ENCODE measurements at places on chromosomes 2 and 18.

DNA sequence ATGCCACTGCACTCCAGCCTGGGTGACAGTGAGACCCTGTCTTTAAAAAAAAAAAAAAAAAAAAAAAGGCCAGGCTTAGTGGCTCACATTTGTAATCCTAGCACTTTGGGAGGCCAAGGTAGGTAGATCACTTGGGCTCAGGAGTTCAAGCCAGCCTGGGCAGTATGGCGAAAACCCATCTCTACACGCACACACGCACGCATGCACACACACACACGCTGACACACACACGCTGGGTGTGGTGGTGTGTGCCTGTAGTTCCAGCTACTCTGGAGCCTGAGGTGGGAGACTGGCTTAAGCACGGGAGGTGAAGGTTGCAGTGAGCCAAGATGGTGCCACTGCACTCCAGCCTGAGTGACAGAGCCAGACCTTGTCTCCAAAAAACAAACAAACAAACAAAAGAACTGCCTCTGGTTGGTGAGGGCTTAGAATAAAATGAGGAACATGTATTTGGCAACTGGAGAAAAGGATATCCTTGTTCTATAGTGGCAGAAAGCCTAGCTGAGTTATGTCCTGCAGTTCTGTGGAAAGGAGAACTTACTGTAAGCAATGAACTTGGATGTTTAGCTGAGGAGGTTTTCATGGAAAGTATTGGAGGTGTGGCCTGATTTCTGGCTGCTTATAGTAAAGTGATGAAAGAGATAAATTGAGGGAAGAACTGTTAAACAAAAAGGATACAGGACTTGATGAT is 34.0 kb downstream of the HAT1 start:
- peaks cover 5% of the 10 kb centered on the region for H3K4me1 ChIP-seq
- no peaks in the 10 kb centered on the region for H3K27me3 ChIP-seq
- DNase-seq = no peak

DNA sequence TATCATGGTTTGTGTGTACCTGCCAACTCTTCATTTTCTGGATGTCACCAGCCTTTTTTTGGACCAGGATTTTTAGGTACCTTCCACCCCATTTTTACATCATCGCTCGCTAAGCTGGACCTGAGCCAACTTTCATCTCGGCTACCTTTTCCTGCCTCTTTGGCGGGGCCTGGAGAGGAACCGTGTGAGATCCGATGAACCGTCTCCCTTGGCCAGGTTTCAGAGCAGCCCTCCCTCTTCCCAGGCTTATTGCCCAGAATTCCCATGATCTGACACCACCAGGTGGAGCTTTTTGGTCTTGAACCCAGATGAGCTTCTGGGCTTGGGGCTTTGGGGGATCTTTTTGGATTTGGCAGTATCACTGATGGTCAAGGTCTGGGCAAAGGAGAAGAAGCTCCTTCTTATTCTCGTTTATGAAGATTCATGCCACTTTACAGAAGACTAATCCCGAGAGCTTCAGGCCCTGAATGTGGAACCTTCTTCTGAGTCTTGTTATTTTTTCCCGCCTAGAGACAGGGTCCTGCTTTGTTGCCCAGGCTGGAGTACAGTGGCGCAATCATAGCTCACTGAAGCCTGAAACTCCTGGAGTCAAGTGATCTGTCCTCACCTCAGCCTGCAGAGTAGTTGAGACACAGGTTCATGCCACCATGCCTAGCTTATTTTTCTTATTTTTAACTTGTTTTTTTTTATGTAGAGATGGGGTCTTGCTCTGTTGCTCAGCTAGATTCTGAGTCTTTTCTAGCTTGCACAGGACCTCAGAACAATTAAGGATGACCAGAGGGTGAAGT is 50.4 kb downstream of the GATA6 start:
- no peak overlapping the region for H3K27ac ChIP-seq
- H3K36me3 ChIP-seq = no peaks in the 10 kb centered on the region
- no peaks in the 10 kb centered on the region for H3K27me3 ChIP-seq
- no peak for DNase-seq

DNA sequence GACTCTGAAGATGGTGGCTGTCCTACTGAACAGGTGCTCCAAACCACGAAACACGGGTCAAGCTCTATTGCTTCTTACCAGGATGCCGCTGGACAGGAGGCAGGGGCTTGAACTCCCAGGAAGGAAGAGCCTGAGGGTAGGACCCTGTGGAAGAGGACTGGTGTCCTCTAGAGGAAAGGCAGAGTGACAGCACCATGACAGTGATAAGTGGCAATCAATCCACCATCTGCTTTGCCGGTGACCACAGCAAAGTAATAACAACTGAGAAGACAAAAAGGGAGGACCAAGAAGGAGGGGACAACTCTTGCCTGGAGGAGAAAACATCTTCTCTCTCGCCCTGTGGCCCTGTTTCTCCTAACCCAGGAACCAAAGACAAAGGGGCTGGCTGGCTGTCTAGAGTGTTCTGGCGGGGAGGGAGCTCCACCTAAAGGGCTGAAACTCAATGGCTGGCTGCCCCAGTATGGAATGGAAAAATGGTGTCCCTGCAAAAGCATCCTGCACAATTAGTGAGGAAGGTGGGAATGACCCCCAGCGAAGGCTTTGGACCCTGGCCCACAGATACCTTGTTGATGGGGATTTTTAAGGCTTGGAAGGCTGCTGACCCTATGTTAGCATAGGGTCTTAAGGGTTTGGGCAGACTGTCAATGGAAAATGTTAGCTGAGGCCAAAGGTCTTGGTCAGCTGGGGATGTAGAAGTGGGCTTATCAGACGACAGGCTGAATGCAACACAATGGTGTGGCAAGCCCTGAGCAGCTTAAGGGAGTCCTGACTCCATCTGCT is 35.4 kb downstream of the PROC start:
- peaks cover 2% of the 10 kb centered on the region for H3K4me1 ChIP-seq
- peak overlapping the region; percentile 93 for H3K27ac ChIP-seq
- DNase-seq = no peak
- no peaks in the 10 kb centered on the region for H3K27me3 ChIP-seq
- H3K36me3 ChIP-seq = no peaks in the 10 kb centered on the region

DNA sequence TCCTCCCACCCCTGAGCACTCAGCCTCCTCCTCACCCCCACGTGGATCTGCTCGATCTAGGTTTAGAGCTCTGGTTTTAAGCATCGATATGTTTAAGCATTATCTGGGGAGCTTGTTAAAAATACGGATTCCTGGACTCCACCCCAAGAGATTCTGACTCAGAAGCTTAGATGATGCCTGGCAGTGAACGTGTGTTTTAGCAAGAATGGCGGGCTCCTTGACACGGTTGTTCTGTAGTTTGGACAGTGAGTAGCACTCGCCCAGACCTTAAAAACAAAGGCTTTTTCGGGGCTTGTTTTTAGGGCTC is 47.3 kb downstream of the LDLRAD4 start:
- H3K4me1 ChIP-seq = peaks cover under 1% of the 10 kb centered on the region
- H3K27ac ChIP-seq = no peak overlapping the region
- H3K27me3 ChIP-seq = no peaks in the 10 kb centered on the region
- H3K4me3 ChIP-seq = no peak overlapping the region
- DNase-seq = no peak

DNA sequence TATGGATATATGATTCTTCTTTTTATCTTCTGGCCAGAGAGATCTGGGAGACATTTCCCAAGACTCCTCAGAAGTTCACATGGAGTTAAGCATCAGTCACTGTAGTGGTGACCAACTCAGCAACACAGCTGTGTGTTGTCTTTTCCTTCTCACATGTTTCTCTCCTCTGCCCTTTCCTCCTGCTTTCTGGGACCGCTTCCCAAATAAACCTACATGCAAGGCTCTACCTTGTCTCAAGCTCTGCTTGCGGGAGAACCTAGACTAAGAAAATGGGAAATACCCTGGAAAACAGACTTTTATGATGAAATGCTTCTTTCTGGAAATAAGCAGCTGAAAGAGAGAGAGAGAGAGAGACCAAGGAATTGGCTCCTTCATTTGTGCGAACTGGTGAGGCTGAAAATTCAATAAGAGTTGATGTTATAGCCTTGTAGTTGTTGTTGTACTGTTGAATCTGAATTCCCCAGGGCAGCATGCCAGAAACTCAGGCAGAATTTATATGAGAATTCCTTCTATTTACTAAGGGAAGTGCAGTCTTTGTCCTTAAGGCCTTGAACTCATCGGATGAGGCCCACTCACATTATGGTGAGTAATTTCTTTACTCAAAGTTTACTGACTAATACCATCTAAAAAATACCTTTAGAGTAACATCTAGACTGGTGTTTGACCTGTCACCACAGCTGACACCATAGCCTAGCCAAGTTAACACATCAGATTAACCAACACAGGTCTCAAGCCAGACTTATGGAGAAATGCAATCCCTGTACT is 22.7 kb upstream of the DSC1 start:
- no peaks in the 10 kb centered on the region for H3K36me3 ChIP-seq
- H3K4me3 ChIP-seq = no peak overlapping the region
- H3K27ac ChIP-seq = no peak overlapping the region
- H3K27me3 ChIP-seq = no peaks in the 10 kb centered on the region
- DNase-seq = no peak

- no peak for DNase-seq
- H3K4me1 ChIP-seq = peaks cover 6% of the 10 kb centered on the region
- no peaks in the 10 kb centered on the region for H3K27me3 ChIP-seq
- H3K27ac ChIP-seq = no peak overlapping the region
Observed at GRCh38 chr2:64212801-64213321, 68.6 kb upstream of the PELI1 start.

DNA sequence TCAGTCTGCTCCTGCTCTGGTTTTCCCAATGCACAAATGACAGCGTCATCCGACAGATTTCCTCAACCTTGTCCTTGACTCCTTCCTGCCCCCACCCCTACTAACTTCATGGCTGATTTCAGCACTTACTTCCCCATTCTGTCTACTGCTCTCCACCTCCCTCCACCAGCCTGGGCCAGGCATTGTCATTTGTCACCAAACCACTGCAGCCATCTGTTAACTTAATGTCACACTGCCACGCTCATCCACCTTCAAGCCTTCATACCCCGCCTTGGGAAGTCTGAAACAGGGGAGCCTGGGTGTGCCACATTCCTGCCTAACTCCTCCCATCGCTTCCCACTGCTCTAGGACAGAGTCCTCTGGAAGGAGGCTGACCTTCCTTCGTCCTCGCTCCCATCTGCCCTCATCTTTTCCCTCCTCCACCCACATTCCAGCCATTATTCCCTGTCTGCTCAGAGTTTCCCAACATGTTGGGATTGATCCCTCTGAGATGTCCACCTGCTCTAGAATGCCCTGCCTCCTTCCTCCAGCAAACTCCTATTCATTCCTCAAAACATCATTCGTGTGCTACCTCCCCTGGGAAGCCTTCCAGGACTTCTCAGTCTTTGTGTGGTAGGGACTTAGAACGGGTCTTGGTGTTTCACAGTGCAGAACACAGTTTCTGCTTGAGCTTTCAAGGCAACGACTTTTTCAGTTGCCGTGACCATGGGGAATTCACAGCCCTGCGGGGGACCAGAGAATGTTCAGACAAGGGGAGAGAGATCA is 42.2 kb upstream of the SMAD7 start:
- no peak for DNase-seq
- H3K27ac ChIP-seq = no peak overlapping the region
- no peak overlapping the region for H3K4me3 ChIP-seq

All from liver (tissue), 10 donors.